ENCODE measurements at places on chromosomes 7 and 10. TPM values are rescaled to one million over a fixed set of nuclear protein-coding genes. Genes with fewer than 3 reads are reported as not detected.

Gene SEC23IP
- 61.9 TPM for polyA plus RNA-seq

- no peak for DNase-seq
These were observed 37.0 kb upstream of the MXI1 start for GRCh38 chr10:110170142-110170971.

Gene PHKG1
- polyA plus RNA-seq: 1.0 TPM

DNA sequence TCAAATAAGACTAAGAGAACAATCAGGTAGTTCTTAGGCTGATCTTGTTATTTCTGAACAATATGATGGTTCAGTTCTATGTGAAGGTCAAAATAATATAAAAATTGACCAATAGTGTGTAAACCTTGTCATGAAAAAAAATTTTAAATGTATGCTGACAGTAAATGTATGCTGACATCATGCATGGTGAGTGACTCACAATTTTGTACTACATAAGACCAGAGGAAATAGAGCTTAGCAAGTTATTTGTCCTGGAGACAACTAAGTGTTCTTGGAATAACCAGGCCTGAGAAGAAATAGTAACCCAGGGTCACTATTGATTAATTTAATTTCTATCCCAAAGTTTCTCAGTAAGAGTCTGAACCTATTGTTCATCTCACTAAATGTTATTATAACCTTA is 182.2 kb upstream of the PCDH15 start:
- no peak for DNase-seq

- no peak for DNase-seq
These were observed 11.2 kb upstream of the ARPC1B start for GRCh38 chr7:99363286-99363685.

GRCh38 chr7:17534348-17534747 is 235.9 kb downstream of the AHR start:
- DNase-seq: no peak

- DNase-seq: no peak
These were observed 105.0 kb downstream of the TRIM24 start for GRCh38 chr7:138565071-138565450.

- DNase-seq: no peak
These were observed 563.0 kb upstream of the SEMA3D start for GRCh38 chr7:85749696-85750453.

- no peak for DNase-seq
These were observed 560.8 kb downstream of the AUTS2 start for GRCh38 chr7:70159121-70159520.

DNA sequence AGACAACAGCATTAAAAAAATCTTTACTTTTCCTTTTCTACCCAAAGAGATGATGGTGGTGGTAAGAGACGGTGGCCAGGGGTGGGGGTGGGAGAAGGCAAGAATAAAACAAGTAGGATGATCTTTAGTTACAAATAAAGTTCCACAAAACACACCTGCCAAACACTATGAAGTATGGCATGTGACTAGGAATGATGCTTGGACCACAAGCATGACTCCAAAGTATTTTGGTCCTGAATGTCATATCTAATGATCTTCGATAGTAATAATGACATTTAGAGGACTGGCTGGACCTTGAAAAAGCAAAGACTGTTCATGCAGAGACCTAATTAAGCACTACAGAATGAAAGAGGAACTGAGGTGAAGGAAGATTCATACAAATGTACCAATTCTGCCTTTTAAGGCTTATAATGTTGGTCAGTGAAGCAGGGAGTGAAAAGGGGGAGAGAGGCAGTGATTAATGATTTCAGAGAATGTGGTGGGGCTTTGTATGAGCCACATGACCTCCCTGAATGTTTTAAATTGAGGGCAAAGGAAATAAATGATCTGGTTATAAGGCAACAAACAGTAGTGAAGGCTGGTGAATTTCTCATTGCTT is 29.6 kb upstream of the DKK1 start:
- DNase-seq: no peak

Gene CLDN12
- 17.8 TPM for polyA plus RNA-seq

GRCh38 chr10:75397496-75398199 is 3.9 kb downstream of the ZNF503 start:
- DNase-seq: no peak

Gene SFTPA1
- not detected for polyA plus RNA-seq

DNA sequence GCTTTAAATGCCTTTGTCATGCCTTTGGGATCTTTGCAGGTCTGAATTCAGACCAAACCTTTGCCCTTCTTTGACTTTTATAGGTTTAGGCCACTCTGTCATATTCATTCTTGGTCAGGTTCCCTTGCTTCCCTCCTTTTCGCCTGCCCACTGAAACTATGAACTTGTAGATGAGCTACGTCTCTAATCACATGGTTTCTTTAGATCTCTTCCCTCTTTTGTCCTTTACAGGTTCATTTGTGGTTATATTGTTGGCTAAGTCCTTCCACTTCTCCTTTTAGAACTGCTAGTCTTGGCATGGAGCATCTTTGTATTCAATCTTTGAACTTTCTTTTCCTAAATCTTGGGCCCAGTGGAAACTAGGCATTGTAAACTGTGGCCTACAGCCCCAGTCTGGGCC is 104.0 kb upstream of the ZEB1 start:
- no peak for DNase-seq

DNA sequence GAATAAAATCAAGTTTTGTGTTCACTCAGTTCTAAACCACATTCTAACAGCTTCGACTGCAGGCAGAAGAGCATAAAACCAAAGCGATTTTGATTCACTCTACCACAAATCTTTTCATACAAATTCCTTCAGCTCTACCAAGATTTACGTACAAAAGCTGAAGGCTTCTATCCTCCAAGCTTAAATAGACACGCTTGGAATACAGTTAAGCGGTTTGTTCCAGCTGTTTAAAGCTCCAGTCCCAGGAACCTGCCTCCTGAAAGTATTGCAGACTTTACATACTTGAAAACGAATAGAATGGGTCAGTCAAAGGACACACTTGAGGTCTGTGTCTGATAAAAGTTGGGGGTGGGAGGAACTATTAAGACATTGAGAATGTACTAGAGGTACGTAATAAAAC is 102.9 kb downstream of the MPP7 start:
- DNase-seq: no peak

DNA sequence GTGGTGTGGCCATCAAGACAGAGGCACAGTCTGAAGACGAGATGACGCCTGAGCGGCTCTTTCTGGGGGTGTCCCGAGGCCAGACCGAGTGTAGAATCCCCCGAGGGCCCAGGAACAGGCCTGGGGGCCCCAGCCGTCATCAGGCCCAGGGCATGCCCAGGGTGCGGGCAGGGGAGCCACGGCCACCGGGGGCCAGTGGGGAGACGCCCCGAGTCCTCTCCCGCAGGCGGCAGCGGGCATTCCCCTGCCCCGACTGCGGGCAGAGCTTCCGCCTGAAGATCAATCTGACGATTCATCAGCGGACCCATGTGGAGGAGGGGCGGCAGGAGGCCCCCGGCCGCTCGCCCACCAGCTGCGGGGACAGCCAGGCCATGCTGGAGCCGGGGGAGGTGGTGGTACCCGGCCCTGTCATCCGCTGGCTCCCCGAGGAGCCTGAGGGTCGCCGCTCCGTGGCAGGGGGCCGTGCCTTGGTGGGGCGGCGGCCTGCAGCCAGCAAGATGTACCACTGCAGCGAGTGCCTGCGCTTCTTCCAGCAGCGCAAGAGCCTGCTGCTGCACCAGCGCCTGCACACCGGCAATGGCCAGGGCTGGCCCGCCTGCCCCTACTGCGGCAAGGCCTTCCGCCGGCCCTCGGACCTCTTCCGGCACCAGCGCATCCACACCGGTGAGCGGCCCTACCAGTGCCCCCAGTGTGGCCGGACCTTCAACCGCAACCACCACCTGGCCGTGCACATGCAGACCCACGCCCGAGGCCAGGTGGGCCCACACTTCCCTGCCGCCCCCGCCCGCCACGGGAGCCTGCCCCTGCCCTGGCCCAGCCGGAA is 19.7 kb downstream of the ZNF783 start:
- DNase-seq: no peak
